Stimulated activated naive B cell treated with anti-CD40 and anti-IgM and Interleukin-4, amounts not matched to agents 10 μg/mL and 1 μg/mL and 100 μg/mL, for 72 hours (primary cell): ENCODE measurements at places on chromosomes 13 and 19.

- DNase-seq = no peak
Observed at GRCh38 chr13:28743020-28743419, 24.2 kb upstream of the SLC46A3 start.

GRCh38 chr13:24050796-24051715 is 109.5 kb upstream of the SPATA13 start:
- no peak for DNase-seq

- DNase-seq = no peak
Observed at GRCh38 chr13:30479883-30480219, 14.1 kb upstream of the HMGB1 start.

DNA sequence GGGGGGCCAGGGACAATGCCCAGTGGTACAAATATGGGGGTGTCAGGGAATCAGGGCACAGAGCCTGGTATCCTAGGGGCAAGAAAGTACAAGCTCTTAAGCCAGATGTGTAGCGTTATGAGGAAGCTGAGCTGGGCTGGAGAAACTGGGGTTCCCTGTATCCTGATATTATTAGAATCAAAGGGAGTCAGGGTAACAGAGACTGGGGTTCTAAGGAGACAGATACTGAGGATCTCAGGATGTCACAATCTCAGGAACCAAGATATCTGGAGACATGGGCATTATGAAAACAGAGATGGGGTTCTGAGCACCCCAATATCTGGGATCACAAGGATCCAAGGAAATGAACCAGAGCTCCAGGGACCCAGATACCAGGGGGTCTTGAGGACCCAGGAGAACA is 784 bp downstream of the BCL3 start:
- no peak for DNase-seq

DNA sequence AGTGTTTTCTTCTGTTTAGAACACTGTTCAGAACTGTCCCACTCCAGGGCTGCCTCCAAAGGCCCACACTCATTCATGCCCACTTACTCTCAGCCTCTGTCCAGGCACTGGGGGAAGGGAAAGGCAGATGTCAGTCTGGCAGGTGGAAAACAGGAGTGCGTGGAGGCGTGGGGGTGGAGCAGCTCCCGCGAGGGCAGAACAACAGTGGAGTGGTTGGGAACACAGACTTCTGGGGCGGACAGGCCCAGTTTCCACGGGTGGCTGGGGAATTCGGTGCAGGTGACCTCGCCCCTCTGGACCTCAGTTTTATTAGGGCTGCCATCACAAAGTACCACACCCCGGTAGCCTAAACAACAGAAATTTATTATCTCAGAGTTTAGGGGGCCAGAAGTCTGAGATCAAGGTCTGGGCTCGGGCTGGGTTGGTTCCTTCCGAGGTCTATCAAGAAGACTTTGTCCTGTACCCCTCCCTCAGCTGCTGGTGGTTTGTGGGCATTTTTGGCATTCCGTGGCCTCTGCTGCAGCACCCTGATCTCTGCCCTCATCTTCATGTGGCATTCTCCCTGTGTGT is 59.7 kb downstream of the SIPA1L3 start:
- DNase-seq = no peak

GRCh38 chr13:23322353-23323336 is 110.9 kb downstream of the SACS start:
- no peak for DNase-seq

- no peak for DNase-seq
Observed at GRCh38 chr19:4102339-4103079, 21.4 kb downstream of the MAP2K2 start.

GRCh38 chr13:87093399-87093798 is 577.8 kb upstream of the SLITRK5 start:
- no peak for DNase-seq

DNA sequence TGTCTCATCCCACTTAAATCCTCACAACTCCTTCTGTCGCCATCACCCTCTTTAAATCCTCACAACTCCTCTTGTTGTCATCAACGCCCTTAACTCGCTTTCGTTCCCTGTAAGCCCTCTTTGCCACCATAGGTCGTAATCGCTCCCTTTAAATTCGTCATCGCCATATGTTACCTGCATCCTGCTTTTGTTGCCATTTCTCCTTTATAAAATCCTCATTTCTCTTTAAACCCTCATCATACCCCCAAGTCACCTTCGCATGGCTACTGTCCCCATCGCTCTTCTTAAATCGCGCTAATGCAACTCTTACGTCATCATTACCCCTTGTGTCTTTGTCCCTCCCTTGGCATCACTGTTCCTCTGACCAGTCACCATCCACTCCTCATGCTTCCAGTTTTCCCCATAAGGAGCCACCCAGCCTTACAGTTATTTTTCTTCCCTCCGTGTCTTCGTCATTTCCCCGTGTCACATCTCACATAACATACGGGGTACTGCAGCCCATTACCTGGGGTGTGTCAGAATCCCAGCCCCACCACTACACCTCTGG is 539 bp downstream of the PLD3 start:
- DNase-seq = no peak

GRCh38 chr13:85383291-85383690 is 415.9 kb downstream of the SLITRK6 start:
- DNase-seq = no peak

DNA sequence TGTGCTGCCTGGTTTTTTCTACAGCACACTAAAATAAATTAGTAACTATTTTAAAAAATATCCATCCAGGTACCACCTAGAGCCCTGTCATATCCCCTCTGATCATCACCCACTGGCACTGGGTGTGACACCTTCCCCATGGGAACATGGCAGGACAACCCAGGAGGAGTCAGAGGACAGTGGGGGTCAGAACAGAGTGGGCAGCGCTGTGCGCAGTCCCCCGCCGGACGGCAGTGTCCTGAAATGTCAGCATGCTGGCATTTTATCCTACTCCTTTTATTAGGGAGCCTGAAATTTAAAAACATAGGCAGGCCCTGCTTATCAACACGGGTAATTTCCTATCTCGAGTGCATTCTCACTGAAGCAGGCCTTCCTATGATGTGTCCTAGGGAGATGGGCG is 42.1 kb upstream of the GAS6 start:
- no peak for DNase-seq

GRCh38 chr13:22047082-22047784 is 376.4 kb downstream of the FGF9 start:
- DNase-seq = no peak

GRCh38 chr19:38729653-38730469 is 14.4 kb downstream of the CAPN12 start:
- peak; percentile 64 for DNase-seq

GRCh38 chr19:12974301-12975220 is 5.2 kb downstream of the DAND5 start:
- DNase-seq = no peak

DNA sequence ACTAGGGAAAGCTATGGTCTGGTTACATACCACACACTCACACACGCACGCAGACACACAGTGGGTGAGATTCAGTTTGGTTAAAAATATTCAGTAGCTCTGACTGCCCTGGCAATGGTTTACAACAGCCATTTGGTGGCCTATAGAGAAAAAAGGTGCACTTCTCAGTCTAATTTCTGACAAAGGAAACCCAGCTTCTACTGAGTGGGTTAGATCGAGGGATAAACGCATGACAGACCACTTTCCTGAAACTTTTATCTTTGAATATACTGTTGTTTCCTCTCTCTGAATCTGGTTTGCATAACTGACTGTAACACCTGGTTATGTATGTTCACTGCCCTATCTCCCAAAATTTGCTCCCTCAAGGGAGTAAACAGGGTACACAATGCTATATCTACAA is 2.5 kb downstream of the LIG4 start:
- DNase-seq = no peak

- no peak for DNase-seq
Observed at GRCh38 chr13:22161871-22162270, 491.0 kb downstream of the FGF9 start.

DNA sequence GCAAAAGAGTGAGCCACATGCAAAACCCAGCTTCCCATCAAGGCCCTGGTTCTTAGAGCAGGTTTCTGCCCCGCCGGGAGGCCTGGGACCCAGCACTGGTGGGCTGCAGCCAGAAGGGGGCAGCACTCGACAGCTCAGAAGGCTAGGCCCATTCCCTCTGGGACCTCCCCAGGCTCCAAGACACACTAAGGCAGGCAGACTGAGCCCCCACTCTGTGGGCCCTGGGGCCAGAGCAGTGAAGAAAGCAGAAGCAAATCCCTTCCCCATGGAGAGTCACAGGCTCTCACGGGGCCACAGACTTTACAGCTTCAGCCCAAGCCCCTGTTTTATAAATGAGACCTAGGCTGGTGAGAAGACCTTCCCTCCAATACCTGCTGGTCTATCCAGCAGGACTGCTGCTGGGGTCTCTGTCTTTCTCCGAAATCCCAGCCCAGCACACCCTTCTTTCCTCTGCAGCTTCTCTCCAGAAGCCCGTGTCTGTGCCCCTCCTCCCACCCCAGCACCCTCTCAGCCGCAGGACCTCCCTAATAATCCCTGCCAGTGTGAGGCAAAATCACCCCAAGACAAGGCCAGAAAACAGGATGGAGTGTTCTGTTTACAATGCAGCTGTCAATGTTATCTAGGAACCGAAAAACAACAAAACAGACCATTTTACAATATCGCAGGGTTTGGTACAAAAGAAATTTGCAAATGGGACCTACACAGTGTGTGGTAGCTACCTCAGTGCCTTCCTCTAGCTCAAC is 109.3 kb downstream of the ABCC4 start:
- DNase-seq = peak; percentile 67

GRCh38 chr13:79642596-79642995 is 161.6 kb downstream of the NDFIP2 start:
- DNase-seq = no peak

DNA sequence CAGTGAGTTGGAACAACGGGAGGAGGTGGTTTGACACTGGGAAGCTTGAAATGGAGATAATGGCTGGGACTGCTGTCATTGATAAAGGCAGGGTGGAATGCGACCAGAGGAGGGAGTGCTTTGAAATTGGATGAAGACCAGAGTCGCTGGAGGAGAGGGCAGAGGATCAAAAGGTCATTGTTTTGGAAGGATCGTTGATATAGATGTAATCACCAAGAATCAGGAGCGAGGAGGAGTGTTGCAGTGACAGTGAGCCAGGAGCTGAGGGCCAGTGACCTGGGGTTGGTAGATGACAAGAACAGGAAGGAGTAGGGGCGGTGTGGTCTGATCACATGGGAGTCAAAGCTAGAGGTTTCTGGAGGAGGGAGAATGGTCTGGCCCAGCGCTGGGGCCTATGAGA is 25.3 kb downstream of the TM9SF2 start:
- DNase-seq = no peak

DNA sequence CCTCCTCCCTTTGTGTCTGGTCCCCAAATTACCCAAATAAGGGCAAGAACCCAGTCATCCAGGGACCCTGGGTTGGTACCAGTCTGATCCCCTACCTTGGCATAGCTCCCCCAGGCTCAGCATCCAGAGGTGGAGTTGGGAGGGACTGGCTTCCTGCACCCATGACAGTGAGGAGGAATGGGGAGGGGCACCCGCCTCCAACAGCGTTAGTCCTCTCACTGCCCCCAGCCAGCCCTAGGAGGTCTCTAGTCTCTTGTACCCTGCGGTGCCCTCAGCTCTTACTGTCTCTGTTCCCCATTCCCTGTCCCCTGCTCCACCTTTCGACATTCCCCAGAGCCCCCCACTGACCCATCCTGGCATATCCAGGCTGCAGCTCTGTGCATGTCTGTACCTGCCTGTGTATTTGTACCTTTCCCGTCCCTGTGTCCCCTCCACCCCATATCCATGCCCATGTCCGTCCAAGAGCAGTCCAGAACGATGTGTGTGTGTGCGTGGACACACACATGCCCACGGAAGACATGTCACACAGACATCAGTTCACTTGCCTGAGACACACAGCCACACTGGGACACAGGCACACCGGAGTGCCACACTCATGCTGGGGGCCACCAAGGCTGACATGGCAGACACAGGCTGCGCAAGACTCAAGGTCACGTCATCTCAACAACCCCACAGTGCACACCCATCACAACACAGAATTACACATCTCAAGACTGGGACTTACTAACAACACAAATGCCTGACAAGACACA is 17.8 kb downstream of the ERFL start:
- no peak for DNase-seq
